Thyroid gland (tissue), 4 donors: ENCODE measurements at places on chromosomes 3 and 15. TPM values are rescaled to one million over a fixed set of nuclear protein-coding genes. Genes with fewer than 3 reads are reported as not detected.

DNA sequence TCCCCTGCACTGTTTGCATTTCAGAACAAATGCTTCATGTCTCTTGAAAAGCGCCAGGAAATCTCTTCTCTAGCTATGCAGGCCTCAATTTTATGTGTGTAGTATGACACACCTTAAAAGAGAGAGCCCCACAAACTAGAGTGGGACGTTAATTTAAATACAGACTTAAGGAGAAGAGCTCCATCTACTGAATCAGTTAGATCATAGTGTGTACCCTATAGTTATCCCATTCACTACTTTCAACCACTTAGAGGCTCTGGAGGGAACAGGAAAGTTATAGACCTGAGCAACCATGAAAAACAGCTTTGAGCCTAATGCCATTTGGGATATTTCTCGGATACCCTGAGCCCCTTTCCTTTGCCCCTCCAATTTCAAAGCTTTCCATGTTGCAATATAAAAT lies 153.7 kb downstream of the TIGIT start:
- H3K4me1 ChIP-seq: peaks cover 21% of the 10 kb centered on the region
- H3K4me3 ChIP-seq: no peak overlapping the region
- H3K27ac ChIP-seq: no peak overlapping the region
- no peaks in the 10 kb centered on the region for H3K36me3 ChIP-seq
- H3K27me3 ChIP-seq: no peaks in the 10 kb centered on the region
- DNase-seq: no peak

DNA sequence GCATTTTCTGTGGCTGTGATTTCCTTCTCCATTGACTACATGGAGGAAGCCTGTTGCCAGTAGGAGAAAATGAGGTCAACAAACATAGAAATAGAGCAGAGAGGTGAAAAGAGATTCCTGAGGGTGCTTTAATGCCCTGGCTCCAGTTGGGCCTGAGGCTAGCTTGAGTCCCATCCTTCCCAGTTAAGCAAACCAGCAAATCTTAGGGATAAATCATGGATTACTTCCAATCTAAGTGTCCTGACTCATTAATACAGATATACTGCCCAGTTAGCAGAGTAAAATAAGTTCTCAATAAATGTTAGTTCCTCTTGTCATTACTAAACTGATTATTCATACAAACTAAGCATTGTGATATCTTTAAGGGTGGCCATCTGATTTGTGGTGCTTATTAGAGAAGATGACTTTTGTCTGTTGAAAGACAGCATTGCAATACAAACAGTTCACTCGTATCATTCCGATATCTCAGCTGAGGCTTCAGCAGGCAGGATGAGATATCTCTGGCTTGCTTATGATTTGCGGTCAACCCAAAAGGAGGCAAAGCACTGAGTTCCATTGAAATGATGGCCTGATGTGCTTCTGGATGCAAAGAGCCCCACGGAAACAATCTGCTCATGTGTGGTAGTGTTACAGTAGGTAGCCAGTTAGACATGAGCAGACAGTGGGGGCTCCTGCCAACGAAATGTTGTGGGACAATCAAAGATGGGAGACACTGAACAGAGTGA lies 6.6 kb upstream of the STARD5 start:
- DNase-seq: no peak
- H3K27ac ChIP-seq: no peak overlapping the region
- no peak overlapping the region for H3K4me3 ChIP-seq

GRCh38 chr3:175495331-175495730 lies 636.2 kb downstream of the NAALADL2 start:
- no peak overlapping the region for H3K4me3 ChIP-seq
- no peak overlapping the region for H3K27ac ChIP-seq
- no peaks in the 10 kb centered on the region for H3K36me3 ChIP-seq
- DNase-seq: no peak

DNA sequence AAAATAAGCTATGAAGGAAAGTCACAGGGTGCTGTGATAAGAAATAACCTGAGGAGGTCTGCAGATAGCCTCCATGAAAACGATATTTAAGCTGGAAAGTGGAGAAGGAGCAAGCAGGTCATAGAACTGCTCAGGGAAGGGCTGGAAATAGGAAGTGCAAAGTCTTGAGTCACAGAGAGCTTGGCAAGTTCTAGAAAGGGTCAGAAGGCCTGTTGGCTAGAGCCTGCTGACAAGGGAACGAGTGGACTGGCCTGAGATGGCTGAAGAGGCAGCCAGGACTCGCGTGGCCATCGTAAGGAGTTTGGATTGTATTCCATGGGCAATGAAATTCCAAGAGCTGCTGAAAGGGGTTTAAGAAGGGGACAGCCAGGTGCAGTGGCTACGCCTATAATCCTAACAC lies 64.7 kb upstream of the IL12A start:
- no peak overlapping the region for H3K4me3 ChIP-seq
- no peaks in the 10 kb centered on the region for H3K36me3 ChIP-seq
- DNase-seq: no peak
- no peak overlapping the region for H3K27ac ChIP-seq
- no peaks in the 10 kb centered on the region for H3K27me3 ChIP-seq

- peak; percentile 98 for DNase-seq
- no peaks in the 10 kb centered on the region for H3K27me3 ChIP-seq
- H3K4me3 ChIP-seq: no peak overlapping the region
- H3K27ac ChIP-seq: no peak overlapping the region
Observed at GRCh38 chr15:69997813-69998212, 99.9 kb downstream of the TLE3 start.

DNA sequence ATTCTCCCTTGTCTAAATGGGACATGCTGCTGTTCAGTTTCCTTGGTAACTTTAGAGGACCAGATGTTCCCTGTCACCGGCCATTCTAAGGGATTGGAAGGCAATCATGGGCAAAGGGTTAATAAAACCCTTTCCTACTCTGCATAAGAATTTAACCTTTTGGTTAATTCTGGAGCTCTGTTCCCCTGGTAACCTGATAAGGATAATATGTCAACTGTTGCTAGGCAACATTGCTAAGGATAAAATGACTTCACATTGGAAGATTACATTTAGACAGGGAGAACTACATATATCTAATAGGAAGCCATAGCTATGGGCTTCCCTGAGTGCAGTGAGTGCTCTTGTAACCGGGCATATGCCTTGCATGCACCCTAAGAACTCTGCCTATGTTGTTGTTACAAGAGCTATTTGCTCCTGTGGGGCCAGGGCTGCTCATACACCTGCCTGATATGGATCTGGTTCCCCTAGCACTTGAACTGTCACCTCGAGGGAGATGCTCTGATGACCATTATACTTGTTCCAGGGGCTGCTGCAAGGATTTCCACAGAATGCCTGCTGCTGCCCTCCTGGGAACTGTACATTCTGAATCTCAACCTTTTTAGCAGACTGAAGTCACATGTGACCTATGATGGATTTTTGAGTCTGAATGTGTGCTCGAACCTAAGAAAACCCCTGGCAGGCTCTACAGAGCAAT lies 326.3 kb upstream of the PDZRN3 start:
- H3K4me1 ChIP-seq: no peaks in the 10 kb centered on the region
- DNase-seq: no peak
- no peak overlapping the region for H3K27ac ChIP-seq
- no peaks in the 10 kb centered on the region for H3K27me3 ChIP-seq

GRCh38 chr3:168620854-168621253 lies 525.1 kb upstream of the GOLIM4 start:
- DNase-seq: peak; percentile 7
- H3K36me3 ChIP-seq: no peaks in the 10 kb centered on the region
- no peaks in the 10 kb centered on the region for H3K27me3 ChIP-seq
- no peak overlapping the region for H3K4me3 ChIP-seq

PCSK6 gene
- total RNA-seq: 4.0 TPM

GOLGA8Q gene
- total RNA-seq: 21.1 TPM

SLC24A5 gene
- total RNA-seq: not detected

SCN11A gene
- 0.33 TPM for total RNA-seq

IL17RC gene
- 64.2 TPM for total RNA-seq

FANCD2OS gene
- total RNA-seq: not detected

PLXND1 gene
- 55.2 TPM for total RNA-seq

CNTN4 gene
- 72.3 TPM for total RNA-seq

DOCK3 gene
- 54.2 TPM for total RNA-seq
